Muscle of arm (tissue), 14 donors: ENCODE measurements at places on chromosomes 2 and 18.

GRCh38 chr2:172095905-172096625 is 6.6 kb downstream of the DLX2 start:
- no peak for DNase-seq

- no peak for DNase-seq
Measured at GRCh38 chr2:104794441-104794840, 59.5 kb upstream of the POU3F3 start.

GRCh38 chr2:16613539-16614011 is 52.1 kb downstream of the CYRIA start:
- DNase-seq = peak; percentile 40

DNA sequence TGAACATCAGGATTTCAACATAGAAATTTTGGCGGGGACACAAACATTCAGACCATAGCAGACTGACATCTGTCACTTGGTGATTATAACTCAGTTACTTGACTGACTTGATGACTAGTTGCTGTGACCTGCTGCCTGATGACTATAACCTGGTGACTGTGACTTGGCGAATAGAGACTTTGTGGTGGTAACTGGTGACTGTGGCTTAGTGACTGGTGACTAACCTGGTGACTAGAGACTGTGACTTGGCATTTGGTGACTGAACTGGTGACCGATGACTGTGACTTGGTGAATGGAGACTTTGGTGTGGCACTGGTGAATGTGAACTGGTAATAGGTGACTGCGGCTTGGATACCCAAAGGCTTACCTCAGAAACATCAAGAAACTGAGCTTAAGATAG is 563.1 kb upstream of the FAM98A start:
- no peak for DNase-seq

DNA sequence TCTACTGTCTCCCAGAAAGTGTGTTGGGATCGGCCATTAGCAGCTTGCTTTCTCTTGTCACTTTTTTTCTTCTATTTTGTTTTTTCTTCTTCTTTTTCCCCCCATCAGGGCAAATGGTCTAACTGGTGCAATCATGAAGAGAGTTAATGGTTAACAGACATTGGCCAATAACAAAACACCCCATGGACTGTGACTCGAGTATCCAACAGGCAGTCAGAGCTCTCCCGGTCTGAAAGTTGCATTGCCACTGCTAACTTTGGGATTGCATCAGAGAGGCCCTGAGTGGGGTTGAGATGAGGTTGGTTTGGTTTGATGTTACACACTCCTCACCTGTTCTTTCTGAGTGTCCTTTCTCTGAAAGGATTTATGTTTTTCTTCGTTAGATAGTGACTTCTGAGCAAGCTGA is 12.9 kb upstream of the SNORC start:
- DNase-seq = no peak

DNA sequence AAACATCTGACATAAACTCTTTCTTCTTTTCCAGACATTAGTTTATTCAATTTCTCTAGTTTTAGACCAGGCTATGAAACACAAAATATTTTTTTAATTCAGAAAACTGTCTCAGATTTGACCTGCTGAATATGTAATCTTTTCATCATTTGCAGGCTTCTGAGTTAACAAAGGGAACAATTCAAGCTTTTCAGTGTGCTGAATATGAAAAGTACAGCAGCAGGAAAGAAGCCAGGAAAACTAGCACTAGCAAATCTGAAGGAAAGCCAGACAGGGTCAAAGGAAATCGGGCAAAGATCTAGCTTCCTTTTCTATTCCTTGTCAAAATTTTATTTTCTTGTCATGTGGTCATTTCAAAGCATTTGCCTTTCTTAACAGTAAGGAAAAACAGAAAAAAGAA is 35.3 kb downstream of the ACVR1C start:
- DNase-seq = no peak

DNA sequence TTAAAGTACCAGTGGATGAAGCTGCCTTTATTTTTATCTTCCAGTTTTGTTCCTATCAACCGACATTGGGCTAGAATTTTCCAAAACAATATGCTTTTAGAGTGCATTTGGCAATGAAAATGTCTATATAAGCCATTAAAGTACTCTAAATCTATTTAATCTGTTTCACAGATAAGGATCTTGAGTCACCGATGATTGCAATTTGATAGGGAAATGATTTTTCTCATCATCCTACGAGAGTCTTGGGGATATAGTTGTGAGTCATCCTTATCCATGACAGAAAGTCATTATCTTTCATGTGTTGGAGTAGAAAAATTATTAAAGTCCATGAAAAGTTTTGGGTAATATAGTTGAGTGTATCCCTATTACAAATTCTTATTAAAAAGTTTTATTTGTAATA is 26.1 kb downstream of the SLC39A10 start:
- no peak for DNase-seq

GRCh38 chr18:59358414-59358711 is 702 bp downstream of the LMAN1 start:
- DNase-seq = no peak

DNA sequence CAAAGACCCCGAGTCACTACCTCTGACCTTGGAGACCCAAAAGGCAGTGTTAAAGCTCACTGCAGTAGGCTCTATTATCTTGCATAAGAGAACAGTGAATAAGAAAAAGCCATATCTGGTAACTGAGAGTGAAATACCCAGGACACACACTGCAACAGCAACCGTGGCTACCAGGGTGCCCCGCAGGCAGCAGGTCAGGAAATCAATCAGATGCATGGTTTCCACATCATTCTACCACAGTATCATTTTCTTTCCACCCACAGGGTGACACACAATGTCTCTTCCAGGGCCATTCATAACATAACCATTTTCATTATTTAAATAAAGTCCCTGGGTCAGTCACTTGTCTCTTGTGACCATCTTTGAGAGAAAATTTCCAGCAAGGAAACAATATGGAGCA is 131.3 kb downstream of the CCBE1 start:
- no peak for DNase-seq

GRCh38 chr18:69758458-69758857 is 189.2 kb downstream of the CD226 start:
- no peak for DNase-seq

DNA sequence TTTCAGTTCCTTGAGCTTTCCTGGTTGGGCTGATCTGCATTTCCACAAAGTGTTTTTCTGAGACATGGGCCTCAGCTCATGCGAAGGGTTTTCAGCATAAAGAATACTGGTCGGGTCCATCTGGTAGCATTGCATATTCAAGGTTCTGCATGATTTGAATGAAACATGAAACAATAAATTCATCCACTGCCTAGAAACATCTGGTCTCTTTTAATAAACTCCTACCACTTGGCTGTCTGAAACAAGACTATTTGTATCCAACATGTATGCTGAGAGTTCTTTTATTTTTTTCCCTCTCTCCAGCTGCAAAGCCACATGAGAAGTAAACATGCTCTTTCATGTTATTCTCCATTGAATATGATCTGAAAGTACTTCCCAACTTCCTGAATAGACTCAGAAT is 314.9 kb upstream of the SOX11 start:
- peak; percentile 41 for DNase-seq

GRCh38 chr2:71603311-71603811 is 150.0 kb downstream of the DYSF start:
- peak; percentile 45 for DNase-seq

GRCh38 chr2:33107690-33108482 is 161.1 kb downstream of the LTBP1 start:
- DNase-seq = no peak

- no peak for DNase-seq
Measured at GRCh38 chr18:50057009-50057408, 137.9 kb downstream of the MYO5B start.
